ENCODE measurements at places on chromosomes 5 and 9. TPM values are rescaled to one million over a fixed set of nuclear protein-coding genes. Genes with fewer than 3 reads are reported as not detected.
A peak's percentile ranks its signal among the peaks of the same experiment; 100 is the strongest.

The CD274 gene
- total RNA-seq: 4.7 TPM

GRCh38 chr5:76788362-76788761, 30.5 kb upstream of the F2RL1 start:
- peaks cover 8% of the 10 kb centered on the region for H3K4me1 ChIP-seq
- no peaks in the 10 kb centered on the region for H3K36me3 ChIP-seq
- no peak for DNase-seq
- peaks cover 4% of the 10 kb centered on the region for H3K27me3 ChIP-seq

The PAPPA gene
- total RNA-seq: 0.52 TPM

GRCh38 chr5:31007672-31008071, 185.8 kb upstream of the CDH6 start:
- H3K27ac ChIP-seq: no peak overlapping the region
- H3K27me3 ChIP-seq: no peaks in the 10 kb centered on the region
- H3K4me1 ChIP-seq: no peaks in the 10 kb centered on the region
- H3K36me3 ChIP-seq: no peaks in the 10 kb centered on the region
- DNase-seq: no peak

GRCh38 chr5:69525490-69525889, 32.9 kb downstream of the OCLN start:
- no peak overlapping the region for H3K27ac ChIP-seq
- peaks cover 18% of the 10 kb centered on the region for H3K27me3 ChIP-seq
- no peaks in the 10 kb centered on the region for H3K4me1 ChIP-seq
- no peak for DNase-seq
- no peaks in the 10 kb centered on the region for H3K36me3 ChIP-seq

- no peak overlapping the region for H3K4me3 ChIP-seq
- no peak for DNase-seq
- no peak overlapping the region for H3K27ac ChIP-seq
- no peaks in the 10 kb centered on the region for H3K36me3 ChIP-seq
- H3K4me1 ChIP-seq: no peaks in the 10 kb centered on the region
- H3K27me3 ChIP-seq: no peaks in the 10 kb centered on the region
These were observed 161.6 kb downstream of the NR3C1 start for GRCh38 chr5:143241892-143242291.

DNA sequence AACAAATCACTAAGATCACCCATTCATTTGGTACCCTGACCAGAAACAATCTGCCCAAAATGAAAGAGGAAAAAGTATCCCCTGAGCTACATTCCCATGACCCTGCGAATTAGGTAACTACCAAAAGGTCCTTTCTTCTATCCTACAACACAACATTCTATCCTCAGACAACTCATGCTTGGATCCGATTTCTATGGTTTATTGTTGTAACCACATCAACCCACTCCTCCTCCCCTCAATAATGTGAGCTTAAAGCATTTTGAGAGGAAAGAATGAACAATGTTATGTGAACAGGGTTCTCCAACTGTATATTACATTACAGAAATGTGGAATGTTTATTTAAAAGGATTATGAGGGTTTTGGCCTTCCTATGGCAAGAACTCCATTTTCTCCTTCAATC, 4.0 kb downstream of the SLC35D2 start:
- H3K4me1 ChIP-seq: peaks cover 33% of the 10 kb centered on the region
- peaks cover 11% of the 10 kb centered on the region for H3K36me3 ChIP-seq
- no peak for DNase-seq
- H3K27ac ChIP-seq: no peak overlapping the region
- H3K4me3 ChIP-seq: no peak overlapping the region

GRCh38 chr5:125967576-125967975, 455.6 kb upstream of the GRAMD2B start:
- H3K4me3 ChIP-seq: no peak overlapping the region
- H3K4me1 ChIP-seq: no peaks in the 10 kb centered on the region
- H3K36me3 ChIP-seq: no peaks in the 10 kb centered on the region
- H3K27me3 ChIP-seq: no peaks in the 10 kb centered on the region

GRCh38 chr5:157708866-157709265, 22.4 kb upstream of the THG1L start:
- no peaks in the 10 kb centered on the region for H3K36me3 ChIP-seq
- no peak for DNase-seq
- H3K4me3 ChIP-seq: no peak overlapping the region

The GFI1B gene
- total RNA-seq: 29.3 TPM

- no peak overlapping the region for H3K4me3 ChIP-seq
- H3K27me3 ChIP-seq: peaks cover 44% of the 10 kb centered on the region
- no peaks in the 10 kb centered on the region for H3K36me3 ChIP-seq
- H3K4me1 ChIP-seq: peaks cover 2% of the 10 kb centered on the region
These were observed 230.5 kb downstream of the SYK start for GRCh38 chr9:91032121-91032531.

GRCh38 chr9:128419061-128419925, 1.4 kb upstream of the CERCAM start:
- H3K4me1 ChIP-seq: peaks cover 12% of the 10 kb centered on the region
- peaks cover 8% of the 10 kb centered on the region for H3K36me3 ChIP-seq
- peaks cover 44% of the 10 kb centered on the region for H3K27me3 ChIP-seq
- peak overlapping the region; percentile 87 for H3K4me3 ChIP-seq
- no peak for DNase-seq
- no peak overlapping the region for H3K27ac ChIP-seq

The NFIB gene
- 0.12 TPM for total RNA-seq

The PHYHD1 gene
- not detected for total RNA-seq

- peak overlapping the region; percentile 47 for H3K27ac ChIP-seq
- peak overlapping the region; percentile 47 for H3K4me3 ChIP-seq
- H3K4me1 ChIP-seq: peaks cover 10% of the 10 kb centered on the region
- H3K36me3 ChIP-seq: no peaks in the 10 kb centered on the region
- DNase-seq: no peak
- H3K27me3 ChIP-seq: no peaks in the 10 kb centered on the region
These were observed 318.3 kb upstream of the ITGA1 start for GRCh38 chr5:52469420-52469819.

DNA sequence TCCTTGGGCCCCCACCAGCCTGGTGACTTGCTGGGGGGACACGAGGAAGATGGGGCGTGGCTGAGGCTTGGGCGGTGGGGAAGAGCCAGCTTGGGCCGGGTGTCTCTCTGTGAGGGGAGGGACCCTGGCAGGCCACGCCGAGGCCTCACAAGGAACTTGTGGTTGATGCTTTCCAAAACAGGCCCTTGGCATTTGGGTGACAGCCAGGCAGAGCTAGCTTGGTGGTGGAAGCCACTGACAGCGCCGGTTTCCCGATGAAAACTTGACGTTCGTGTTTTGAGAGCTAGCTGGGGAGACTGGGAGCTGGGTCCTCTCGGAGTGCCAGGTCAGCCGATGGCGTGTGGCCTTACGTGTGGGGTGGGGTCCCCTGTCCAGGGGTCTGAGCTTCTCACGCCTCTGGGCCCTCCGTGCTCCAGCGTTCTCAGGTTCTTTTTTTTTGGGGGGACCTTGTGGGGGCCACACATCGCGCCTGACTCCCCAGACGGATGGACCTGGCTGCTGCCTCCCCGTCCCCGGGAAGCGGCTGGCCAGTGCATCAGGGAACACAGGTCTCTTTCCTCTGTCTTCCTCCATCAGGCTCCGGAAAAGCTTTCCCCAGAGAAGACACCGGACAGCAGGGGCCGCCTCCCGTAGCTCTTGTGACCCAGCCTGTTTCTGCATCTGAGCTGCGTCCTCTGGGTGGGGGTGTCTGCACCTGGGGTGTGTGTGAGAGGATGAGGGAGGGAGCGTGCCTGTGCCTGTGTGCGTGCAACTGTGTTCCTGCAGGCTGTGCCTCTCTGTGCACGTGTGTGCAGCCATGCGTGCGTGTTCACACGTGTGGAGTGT, 129.3 kb upstream of the LPCAT1 start:
- H3K27me3 ChIP-seq: peaks cover 67% of the 10 kb centered on the region
- H3K27ac ChIP-seq: no peak overlapping the region
- peak overlapping the region; percentile 31 for H3K4me3 ChIP-seq
- no peaks in the 10 kb centered on the region for H3K36me3 ChIP-seq
- H3K4me1 ChIP-seq: peaks cover 8% of the 10 kb centered on the region

The PDE6A gene
- not detected for total RNA-seq

DNA sequence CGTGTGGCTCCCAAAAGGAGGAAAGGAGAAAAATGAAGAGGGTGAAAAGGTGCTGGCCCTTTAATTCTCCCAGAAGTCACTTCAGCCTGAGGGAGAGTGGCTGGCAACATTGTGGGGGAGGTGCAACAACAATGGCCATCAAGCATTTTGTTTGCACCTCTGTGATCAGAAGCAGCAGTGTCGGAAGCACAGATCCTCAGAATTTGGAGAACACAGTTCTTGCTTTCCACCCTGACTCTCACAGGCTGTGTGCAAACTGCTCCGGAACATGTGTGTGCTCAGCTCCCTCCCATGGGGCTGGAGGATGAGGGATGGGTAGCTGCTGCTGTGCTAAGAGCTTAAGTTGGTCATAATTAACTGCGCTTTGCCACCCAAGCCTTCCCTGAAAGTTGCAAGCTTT, 127.1 kb downstream of the DPYSL3 start:
- H3K36me3 ChIP-seq: no peaks in the 10 kb centered on the region
- no peak for DNase-seq
- H3K4me3 ChIP-seq: no peak overlapping the region
- no peak overlapping the region for H3K27ac ChIP-seq
- no peaks in the 10 kb centered on the region for H3K4me1 ChIP-seq

DNA sequence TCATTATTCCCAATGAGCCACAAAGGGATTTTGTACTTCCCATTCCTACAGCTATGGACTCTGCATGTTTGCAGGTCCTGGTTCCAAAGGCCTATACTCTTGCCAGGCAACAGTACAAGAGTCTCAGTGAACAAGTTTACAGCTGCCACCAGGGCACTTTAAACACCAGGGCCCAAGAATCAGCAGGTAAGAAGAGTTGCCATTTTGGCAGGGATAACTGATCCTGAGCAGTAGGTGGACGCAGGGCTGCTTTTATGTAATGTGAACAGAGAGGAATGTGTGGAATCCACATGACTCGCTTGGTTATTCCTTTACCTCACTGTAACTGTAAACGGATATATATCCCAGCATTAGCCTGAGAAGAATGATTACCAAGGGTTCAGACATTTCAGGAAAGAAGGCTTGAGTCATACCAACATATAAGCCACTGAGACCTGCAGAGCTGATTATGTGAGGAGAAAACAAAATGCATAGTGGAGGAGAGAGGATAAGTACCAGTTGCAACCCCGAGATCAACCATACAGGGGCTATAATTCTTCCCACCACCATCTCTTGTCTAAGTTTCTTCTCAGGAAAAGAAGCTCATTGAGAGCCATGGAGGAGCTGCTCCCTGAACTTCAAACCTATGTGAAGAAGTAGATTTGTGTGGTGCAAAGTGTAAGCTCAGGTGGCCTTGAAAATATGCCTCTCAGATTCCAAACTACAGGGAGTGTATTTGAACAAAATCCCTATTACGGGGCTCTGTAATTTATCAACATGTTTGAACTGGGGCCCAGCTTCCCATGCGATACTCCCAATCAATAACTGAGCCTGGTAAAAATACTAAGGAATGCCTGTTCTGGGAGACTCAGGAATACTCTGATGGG, 24.6 kb downstream of the RAPGEF6 start:
- no peak for DNase-seq
- no peaks in the 10 kb centered on the region for H3K27me3 ChIP-seq
- no peaks in the 10 kb centered on the region for H3K36me3 ChIP-seq
- H3K4me1 ChIP-seq: peaks cover 49% of the 10 kb centered on the region
- H3K27ac ChIP-seq: no peak overlapping the region
